Stimulated activated CD8-positive, alpha-beta memory T cell treated with anti-CD3 and anti-CD28 coated beads, Interleukin-4, amount 100 ng/mL, for 48 hours (primary cell): ENCODE measurements at places on chromosomes 3 and 15.

DNA sequence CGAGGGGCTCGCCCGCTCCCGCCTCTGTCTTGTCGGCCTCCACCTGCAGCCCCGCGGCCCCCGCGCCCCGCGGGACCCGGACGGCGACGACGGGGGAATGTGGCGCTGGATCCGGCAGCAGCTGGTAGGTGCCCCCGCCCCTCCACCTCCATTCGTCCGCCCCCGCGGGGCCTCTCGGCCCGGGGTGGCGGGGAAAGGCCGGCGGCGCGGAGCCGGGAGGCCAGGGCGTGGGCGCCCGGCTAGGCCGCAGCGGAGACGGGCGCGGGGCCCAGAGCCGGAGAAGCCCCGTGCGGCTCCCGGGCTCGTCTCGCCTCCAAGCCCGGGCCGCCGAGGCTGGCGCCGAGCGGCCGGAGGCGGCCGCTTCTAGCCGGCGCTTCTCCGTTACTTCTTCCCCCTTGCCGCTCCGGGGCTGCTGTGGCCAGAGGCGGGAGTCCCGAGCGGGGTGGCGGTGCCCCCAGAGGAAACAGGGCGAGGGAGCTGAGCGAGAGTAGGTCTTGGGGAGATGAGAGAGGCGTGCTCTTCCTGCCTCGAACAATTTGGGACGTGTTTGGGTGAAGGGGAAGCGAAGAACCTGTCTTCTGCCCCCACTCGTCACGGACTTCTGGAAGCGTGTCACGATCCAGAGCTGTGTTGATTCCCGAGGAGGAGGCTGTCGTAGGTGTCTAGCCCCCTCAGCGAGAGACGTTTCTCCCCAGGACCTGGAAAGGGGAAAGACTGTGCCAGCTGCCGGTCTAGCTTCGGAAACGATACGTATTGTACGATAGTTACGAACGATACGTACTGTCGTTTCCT is 555 bp downstream of the ATP11B start:
- DNase-seq = peak; percentile 59

DNA sequence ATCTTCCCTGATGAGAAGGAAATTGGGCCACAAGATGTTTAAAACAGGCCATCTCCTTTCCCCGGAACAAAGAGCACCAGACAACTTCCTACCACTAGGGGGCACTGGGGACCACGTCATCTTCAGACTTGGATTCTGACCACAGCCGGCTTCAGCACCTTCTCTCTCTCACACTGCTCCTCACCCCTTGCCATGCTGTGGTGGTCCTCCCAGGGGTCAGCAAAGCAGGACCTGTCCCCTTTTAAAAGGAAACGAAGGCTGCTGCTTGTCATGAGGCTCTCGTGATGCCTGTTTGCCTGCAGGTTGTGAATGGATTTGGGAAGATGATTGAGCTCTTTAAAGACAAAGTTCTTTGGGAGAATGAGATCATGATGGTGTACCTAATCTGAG is 16.2 kb downstream of the RFT1 start:
- DNase-seq = peak; percentile 88

DNA sequence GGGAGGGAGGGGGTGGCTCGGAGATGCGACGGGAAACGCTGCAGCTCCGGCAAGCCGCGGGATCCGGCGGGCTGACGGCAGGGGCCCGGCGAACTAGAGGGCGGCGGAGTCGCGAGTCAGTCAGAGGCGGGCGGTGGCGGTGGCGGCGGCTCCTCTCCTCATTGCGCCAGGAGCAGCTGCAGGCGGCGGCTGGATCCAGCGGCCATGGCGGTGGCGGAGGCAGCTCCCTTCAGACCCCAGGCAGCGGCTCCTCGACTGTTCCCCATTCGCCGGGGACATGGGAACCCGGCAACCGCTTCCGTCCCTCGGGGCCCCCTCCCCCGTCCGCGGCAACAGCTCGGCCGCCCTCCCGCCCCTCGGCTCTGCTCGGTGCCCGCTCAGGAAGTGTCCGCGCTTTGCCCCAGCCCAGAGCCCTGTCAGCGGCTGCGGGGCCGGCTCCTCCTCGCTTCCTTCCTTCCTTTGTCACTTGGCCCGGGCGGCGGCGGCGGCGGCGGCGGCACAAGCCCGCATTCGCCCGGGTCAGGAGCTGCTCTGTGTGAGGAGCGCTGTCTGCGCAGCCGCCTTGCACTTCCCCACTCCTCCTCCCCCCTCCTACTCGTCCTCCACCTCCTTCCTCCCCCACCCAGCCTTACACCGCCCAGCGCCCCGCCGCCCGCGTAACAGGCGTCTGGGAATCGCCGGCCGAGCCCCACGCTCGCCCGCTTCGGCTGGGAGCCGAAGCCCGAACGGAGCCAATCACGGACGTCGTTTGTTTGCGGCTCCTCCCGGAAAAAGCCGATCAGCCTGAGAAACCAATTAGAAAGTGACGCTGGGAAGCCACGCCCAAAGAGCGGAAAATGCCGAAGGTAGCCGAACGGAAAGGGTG is at the start of gene GSK3B:
Gene GSK3B, minus strand, starts transcription at position 537 of the 865 bp plus-strand sequence. CDS start 1,013 bp downstream, outside the sequence.
- DNase-seq = peak; percentile 98

GRCh38 chr3:190076601-190077394 is 43.9 kb downstream of the P3H2 start:
- DNase-seq = no peak

GRCh38 chr3:42547401-42547945 is 34.3 kb downstream of the SEC22C start:
- DNase-seq = peak; percentile 82

- no peak for DNase-seq
These were observed 411.9 kb upstream of the CCDC54 start for GRCh38 chr3:106965307-106965706.
